ENCODE measurements at places on chromosomes 4 and X. TPM values are rescaled to one million over a fixed set of nuclear protein-coding genes. Genes with fewer than 3 reads are reported as not detected.

The CT47B1 gene
- total RNA-seq, result not detected

The ENPEP gene
- not detected for total RNA-seq

GRCh38 chr4:183945741-183946140 lies 40.6 kb downstream of the STOX2 start:
- no peak for DNase-seq

- no peak for DNase-seq
Measured at GRCh38 chr4:34633241-34633640, 1611.1 kb downstream of the ARAP2 start.

- no peak for DNase-seq
Measured at GRCh38 chr4:23882976-23883531, 6.8 kb downstream of the PPARGC1A start.

- DNase-seq, result no peak
Measured at GRCh38 chr4:52164116-52164515, 113.0 kb downstream of the SPATA18 start.

DNA sequence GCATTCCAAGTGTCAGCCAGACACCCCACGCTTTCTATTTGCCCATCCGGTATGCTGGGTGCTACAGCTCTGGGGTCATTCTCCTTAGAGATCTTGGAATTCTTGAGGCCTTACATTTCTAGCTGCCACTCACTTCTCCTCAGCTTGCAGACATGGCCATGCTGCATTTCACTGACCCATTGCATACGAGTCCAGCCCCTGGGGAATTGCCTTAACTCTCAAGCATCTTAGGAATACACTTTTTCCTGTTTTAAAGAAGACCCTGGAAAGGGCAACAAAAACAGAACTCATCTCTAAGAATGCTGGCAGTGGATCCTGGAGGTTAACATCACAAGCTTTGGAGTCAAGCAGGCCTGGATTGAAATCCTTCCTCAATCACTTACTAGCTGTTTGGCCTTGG lies 122.0 kb upstream of the LNX1 start:
- DNase-seq, result no peak

DNA sequence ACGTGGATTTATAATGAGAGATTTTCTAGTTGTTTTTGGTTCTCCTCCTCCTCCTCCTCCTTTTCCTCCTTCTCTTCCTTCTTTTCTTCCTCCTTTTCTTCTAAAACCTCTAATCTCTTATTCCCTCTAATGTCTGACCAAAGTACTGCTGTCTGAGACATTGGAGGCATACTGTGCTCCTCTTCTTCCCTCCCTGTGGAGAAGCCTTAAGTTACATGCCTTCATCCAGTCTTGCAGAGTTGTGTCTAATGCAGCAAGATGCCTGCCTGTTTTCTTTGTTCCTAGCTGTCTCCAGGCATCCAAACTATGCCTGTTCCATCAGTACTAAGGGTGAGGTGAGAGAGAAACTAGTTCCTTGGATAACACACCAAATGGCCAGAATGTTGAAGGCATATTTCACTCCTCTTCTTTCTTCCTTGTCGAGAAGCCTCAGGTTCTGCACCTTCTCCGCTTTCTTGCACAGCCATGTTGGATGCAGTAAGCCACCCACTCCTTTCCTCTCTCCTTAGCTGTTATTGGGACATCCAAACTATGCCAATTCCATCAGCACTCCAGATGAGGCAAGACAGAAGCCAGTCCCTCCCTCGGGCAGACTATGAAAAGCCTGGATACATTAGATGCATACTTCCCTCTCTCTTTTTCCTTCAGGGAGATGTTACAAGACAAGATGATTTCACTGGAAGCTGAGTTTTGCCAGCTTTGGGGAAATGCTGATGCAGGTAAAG lies 285.7 kb upstream of the TRAM1L1 start:
- DNase-seq, result no peak

GRCh38 chr4:47031011-47031678 lies at the start of gene GABRB1:
GABRB1 (plus strand) TSS chr4:47031567.
- no peak for DNase-seq

- DNase-seq, result no peak
Measured at GRCh38 chrX:20434986-20435385, 168.3 kb upstream of the RPS6KA3 start.

DNA sequence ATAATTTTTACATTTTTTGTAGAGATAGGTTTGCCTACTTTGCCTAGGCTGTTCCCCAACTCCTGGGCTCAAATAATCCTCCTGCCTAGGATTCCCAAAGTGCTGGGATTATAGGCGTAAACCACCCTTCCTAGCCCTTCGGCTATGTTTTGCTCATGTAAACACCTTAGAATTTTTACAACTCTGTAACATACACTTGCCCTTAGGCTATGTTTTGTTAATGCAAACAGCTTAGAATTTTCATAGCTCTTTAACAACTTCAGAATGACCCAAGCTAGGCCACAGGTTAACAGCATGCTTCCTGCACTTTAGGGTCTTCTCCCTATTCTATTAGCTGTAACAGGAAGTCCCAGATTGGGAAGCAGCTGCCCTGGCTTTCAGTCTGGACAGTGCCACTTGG lies 24.2 kb downstream of the KLHL15 start:
- DNase-seq, result no peak

DNA sequence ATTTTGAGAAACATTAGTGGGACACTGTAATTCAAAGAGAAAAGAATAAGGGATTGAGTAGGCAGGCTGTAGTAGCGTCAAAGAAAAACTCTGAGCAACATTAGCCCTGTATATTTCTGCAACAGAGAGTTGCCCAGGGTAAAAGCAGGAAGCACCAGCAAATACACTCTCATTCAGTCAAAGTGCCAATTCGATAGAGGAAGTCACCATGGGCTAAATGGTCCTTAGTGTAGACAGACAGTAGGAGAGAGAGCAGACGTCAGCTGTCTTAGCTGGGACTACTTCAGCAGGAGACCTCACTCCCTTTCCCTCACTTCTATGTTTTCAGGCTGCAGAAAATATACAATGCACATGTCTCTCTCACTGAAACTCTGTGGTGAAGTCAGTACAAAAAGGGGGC lies 2073.8 kb upstream of the TENM3 start:
- DNase-seq, result no peak
